ENCODE measurements at places on chromosomes 2 and 18.
A peak's percentile ranks its signal among the peaks of the same experiment; 100 is the strongest.

GRCh38 chr2:60371219-60371618 lies 182.2 kb downstream of the BCL11A start:
- DNase-seq: no peak

- no peak for DNase-seq
Measured at GRCh38 chr2:23916727-23917405, 10.1 kb downstream of the ATAD2B start.

DNA sequence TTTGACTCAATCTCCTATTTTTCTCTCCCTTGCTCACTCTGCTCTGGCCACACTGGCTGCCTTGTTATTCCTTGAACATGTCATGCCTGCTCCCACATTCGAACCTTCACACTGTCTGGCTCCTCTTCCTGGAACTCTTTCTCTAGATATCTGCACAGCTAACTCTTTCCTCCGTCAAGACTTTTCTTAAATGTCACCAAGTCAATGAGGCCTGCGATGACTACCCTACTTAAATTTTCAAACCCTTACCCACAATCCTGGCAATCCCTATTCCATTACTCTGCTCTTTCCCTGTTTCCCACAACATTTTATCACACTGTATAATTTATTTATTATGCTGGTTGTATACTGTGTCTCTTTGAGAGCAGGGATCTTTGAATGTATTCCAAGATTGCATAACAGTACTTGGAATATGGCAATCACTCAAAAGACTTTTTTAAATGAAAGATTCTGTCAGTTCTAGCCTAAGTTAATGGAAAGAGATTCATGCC lies 206.2 kb downstream of the SRBD1 start:
- DNase-seq: no peak

GRCh38 chr2:153311432-153311831 lies 167.1 kb downstream of the RPRM start:
- DNase-seq: no peak

DNA sequence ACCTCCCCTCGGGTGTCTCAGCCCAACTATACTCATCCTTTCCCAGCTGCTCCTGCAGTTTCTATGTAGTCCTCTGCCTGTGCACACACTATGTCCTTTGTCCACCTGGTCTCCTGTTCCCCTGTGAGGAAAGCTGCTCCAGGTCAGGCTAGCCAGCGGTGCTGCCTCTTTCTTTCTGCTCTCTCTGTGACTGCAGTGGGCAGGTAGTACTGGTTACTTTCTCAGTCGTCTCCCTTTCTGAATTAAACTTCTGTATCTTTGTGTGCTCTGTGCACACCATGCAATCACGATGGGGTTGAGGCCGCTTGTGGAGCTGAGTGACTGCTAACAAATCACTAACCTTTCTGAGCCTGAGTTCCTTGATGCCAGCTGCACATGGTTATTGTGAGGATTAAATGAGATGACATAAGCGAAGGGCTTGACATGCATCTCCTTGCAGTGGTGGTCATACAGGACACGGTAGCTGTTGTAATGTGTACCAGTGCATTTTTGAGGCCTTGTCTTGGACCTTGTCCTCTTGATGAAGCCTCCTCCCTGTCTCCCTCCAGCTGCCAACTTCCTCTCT lies 3.5 kb downstream of the FARP2 start:
- no peak for DNase-seq

GRCh38 chr2:131055169-131056065 lies 37.8 kb downstream of the FAM168B start:
- DNase-seq: no peak

GRCh38 chr2:156399950-156400705 lies 36.1 kb upstream of the GPD2 start:
- peak; percentile 84 for DNase-seq

DNA sequence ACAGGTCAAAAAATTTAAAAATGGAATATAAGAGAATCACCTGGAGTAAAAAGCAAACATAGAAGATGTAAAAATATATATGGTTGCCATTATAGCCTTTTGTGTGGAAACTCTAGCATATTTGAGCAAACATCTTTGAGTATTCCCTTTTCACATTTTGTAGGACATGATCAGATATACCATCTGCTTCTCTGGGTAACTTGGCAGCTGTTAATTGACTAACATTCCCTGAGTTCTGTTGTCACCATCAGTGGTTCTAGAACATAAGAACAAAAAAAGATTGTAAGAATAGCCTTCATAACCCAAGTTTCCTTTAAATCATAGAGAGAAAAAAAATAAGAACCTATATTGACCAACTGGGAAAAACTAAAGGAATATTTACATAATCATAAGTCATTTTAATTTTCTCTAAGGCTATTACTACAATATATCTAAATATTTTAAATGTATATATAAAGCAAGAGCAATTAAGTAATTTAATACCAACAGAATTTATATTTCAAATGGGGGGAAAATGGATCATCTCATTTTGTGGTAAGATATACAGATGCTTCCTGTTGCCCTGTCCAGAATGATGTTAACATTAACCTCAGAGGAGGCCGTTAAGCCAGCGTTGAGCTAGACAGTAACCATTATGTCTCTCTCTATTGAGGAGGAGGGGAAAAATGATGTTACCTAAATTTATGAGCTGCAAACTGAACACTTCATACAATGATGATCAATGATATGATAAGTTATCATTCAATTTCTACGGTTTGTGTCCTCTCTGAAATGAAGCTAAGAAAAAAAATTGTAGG lies 9.8 kb upstream of the INO80D start:
- no peak for DNase-seq

- no peak for DNase-seq
Measured at GRCh38 chr2:74759986-74760385, 73.9 kb upstream of the HK2 start.

- no peak for DNase-seq
Measured at GRCh38 chr2:96329456-96329855, 4.3 kb downstream of the ITPRIPL1 start.

GRCh38 chr18:71798986-71799673 lies 745.0 kb downstream of the CBLN2 start:
- DNase-seq: no peak

DNA sequence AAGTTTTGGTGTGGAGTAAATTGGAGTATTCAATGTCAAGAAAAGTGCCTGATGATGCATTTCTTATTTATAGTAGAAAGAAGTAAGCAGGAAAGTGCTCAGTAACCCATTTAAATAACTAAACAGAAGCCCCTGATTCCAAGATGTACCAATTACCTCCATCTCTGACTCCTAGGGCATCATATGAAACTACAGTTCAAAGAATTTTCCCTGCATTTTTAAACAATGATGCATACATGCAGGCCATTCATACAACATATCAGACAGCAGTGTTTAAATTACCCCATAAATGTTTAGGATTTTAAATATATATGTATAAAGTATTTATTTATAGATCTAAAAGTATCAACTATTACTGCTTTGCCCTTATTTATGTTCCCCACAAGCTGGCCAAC lies 36.2 kb downstream of the FTCDNL1 start:
- DNase-seq: no peak

- no peak for DNase-seq
Measured at GRCh38 chr2:96325884-96326255, 753 bp downstream of the ITPRIPL1 start.

DNA sequence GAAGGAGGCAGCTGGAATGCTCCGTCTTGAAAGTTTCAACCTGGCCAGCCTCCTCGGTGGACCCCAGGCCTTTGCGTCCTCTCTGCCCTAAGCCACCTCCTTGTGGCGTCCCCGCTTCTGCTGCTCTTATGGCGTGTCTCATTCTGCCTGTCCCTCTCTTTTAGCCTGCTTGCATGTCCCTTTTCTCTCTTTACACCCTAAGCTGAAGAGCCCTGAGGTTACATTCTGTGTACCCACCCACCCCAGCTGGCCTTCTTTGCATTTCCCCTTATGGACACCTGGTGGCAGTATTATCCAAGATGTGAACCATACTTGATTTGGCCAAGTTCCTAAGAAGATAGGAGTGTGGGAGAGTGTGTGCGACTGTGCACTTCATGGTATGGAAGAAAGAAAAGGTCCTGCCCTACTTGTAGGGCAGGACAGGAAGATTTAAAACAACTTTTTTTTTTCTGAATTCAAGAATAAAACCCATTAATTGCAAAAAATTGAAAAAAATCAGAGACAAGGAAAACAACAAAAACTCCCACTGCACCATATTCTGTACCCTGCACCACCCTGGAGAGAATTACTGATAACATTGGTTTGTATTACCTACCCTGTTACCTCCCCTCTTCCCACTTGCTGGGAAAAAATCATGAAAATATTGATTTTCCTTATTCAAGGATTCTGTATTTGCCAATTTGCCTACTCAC lies 77.4 kb downstream of the DYSF start:
- DNase-seq: no peak

DNA sequence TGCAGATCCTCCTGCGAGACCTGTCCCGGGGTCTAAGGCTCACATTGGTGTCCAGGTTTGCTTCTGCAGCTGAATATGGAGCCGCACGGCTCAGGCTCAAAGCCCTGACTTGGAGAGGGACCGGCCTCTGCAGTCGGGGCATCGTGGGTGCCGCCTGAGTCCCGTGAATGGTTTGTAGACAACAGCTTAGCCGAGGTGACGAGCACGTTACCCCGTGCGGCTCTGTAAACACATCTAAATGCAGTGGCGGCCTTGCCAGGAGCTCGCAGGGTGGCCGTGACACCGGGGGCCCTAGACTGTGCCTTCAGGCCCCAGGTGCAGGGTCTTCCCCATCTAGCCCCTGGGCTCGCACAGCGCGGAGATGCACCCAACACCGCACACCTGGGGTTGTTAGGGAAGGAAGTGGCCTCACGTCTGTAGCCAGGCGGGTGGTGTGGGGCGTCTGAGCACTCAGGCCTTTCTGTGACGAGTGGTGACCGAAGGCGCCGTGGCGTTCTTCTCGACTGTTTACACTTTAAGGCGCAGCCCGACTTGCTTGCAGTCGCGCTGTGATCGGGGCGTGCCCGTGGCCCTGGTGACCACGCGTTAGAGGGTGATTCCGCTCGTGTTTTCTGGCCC lies 91.6 kb downstream of the NFATC1 start:
- no peak for DNase-seq

DNA sequence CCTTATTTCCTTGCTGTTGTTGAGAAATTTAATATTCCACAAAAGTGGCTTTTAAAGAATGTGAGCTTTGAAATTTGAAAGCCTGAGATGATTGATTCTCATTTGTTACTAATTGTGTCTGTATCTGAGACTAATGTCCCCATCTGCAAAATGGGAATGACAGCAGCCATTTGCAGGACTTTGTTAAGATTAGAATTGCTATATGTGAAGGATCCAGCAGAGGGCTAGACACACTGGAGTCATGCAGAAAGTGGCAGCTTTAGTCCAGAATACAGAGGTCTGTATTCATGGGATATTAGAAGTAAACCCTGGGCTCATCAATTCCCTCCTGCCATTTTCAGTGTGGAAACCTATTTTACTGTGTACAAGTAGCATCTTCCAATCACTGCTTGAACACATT lies 296.5 kb upstream of the GYPC start:
- no peak for DNase-seq

DNA sequence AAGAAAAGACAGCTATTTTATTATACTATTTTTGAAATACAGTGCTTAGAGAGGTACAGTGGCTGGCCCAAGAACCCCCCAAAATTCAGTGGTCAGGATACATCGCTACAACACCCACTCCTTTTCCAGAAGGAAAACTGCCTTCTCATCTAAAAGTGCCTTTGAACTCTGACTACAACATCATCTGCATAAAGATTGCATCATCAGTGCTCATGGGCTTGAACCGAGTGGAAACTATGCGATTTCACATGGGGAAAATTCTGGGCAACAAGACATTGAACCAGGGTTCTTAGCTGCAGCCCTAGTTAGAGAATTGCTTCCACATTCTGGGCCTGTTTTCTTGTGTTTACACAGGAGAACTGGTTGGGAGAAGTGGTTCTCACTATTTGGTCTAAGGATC lies 294.6 kb upstream of the SLC14A2 start:
- no peak for DNase-seq

- no peak for DNase-seq
Measured at GRCh38 chr2:187581125-187581896, 27.1 kb upstream of the TFPI start.

DNA sequence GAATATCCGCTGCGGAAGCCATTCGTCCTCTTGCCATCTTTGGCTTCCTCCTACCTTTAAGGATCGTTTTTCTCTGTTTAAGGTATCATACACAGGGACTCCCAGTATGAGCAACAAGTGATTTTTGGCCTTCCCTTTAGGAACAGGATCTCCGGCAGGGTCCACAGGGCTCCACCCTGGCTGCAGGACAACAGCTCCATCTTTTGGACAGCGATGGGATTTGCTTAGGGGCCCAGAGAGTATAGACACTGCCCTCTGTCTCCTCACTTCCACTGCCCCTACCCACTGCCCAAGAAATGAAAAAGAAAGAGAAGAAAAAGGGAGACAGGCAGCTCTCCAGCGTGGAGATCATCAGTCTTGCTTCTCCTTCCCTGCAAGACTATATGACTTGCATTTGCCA lies 224.5 kb downstream of the UXS1 start:
- no peak for DNase-seq

DNA sequence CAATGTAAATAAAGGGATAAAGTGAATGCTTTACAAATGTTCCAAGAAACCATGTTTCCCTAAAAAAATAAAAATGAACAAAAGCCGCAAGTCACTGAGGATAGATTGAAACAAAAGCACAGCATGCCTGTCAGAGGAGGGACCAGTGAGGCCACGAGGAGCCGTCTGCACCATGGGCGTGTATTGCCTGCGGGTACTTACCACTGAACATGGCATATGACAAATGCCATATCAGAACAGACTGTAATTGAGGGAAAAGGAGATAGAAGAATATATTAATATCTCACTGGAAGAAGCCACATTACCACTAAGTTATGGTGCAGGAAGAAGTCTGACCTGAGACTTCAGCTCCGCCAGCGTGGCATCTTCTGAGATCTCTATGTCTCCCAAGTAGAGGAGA lies 75.8 kb downstream of the USP40 start:
- DNase-seq: no peak

GRCh38 chr2:120316071-120316470 lies 29.9 kb upstream of the INHBB start:
- DNase-seq: no peak

DNA sequence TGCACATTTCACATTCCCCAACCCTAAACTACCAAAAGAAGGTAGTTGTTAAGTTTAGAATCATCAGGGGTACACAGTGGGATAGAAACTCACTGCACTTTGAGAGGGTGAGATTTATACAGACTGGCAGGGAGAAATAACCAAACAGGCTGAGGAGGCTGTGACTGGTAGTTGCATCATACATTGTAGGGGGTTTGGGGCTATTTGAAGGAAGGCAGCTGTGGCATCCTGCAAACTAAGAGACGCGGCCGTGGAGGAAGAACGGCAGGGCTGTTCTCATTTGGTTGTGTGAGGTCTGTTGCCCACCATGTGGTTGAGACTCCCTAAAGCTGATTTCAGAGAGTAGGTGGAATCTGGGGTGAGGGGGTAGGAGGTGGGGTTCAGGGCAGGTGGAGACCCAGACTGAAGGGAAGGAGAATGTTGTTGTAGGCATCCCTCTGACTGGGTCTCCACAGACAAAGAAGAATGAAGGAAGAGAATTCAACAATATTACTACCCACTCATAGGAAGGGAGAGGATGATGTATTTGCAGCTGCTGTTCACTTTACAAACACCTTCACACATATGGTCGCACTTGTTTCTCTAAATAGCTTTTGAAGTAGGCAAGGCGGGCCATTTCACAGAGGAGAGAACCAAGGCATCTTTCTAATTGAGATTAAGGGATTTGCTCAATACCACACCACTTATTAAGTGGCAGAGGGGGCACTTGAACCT lies 170.9 kb upstream of the SIX2 start:
- DNase-seq: no peak
